ENCODE measurements at places on chromosomes 7 and 10.
A peak's percentile ranks its signal among the peaks of the same experiment; 100 is the strongest.

DNA sequence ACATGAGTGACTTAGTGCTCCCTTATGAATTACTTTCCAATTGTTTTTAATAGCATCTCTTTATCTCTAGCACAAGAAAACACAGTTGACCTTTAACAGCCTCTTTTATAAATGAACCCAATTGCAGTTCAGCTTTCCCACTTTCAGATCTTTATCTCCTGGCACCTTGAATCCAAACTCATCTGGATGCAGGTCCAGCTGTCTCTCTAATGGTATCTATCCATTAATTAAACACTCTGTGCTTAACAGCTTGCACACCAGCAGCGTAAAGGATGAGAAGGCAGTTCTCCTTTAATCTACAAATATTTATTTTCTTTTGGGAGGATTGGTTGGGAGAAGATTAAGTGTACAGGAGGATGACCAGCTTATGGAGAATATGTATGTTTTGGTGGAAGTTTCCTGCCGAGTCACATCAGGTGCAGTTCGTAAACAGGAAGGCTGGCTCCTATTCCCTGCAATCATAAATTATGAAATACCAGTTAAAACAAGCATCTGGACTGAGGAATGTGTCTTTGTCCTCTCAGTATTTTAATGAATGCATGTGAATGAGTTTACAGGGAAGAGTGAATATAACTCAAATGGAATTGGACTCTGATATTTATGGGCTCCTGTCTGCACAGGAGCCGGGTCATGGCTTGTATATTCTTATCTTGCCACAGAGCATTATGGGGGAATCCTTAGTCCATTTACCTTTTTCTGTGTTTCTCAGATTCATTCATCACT lies 232.7 kb downstream of the PHF14 start:
- no peak for DNase-seq

GRCh38 chr10:79073784-79074432 lies 5.1 kb downstream of the ZMIZ1 start:
- peak; percentile 5 for DNase-seq

GRCh38 chr10:110398419-110399105 lies 93.8 kb upstream of the SMNDC1 start:
- no peak for DNase-seq

- no peak for DNase-seq
Observed at GRCh38 chr7:102873470-102874165, 39.2 kb upstream of the LRRC17 start.

- DNase-seq: no peak
Observed at GRCh38 chr10:31706464-31707092, 222.1 kb downstream of the ARHGAP12 start.

GRCh38 chr7:1567896-1568510 lies 1.8 kb downstream of the PSMG3 start:
- DNase-seq: no peak

GRCh38 chr7:159023746-159024145 lies 120.9 kb downstream of the VIPR2 start:
- DNase-seq: no peak

DNA sequence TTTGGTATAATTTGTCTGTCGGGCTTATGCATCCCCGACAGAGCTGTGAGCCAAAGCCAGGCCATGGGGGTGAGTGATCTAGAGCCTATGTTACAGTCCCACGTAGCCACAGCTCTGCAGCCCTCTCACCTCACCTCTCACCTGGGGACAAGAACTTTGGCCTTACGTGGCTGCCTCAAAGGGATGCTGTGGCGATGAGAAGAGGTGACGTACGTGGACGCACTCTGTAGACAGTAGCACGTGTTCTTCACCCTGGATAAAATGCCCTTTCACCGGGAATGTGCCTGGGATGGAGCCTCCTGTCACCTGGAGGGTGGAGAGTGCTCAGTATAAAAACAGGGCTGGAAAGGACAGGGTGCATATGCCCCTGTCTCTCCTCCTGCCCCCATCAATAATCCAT lies 5.5 kb downstream of the HKDC1 start:
- no peak for DNase-seq

- DNase-seq: no peak
Observed at GRCh38 chr7:107404740-107405537, 64.9 kb upstream of the GPR22 start.

GRCh38 chr10:118725886-118726500 lies 28.8 kb downstream of the CACUL1 start:
- DNase-seq: no peak

DNA sequence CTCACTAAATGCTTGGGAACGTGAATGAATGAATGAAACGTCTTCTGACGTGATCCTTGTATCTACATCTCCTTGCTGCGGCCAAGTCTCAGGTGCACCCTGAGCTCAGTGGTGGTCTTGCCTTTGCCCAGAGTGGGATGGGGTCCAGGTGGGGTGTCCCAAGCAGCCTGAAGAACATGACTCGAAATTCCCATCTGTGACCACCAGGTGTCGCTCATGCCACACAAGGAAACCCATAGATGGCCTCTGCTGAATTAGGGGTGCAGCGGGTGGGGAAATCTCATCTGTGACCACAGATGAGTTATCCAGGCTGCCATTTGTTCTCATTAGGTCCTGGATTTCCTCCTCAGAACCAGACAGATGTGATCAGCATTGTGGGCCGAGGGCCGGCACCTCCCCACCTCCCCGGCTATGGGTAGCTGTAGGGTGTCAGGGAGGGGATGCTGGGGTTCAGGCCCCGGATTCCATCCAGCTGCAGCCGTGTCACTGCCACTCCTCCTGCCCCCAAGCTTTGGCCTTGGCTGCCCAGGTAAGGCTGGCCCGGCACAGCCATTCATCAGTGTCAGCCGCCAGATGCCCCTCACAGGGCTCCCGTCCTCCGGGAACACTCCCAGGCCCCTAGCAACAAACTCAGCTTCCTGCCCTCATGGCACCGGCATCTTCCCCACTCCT lies 21.0 kb upstream of the GNA12 start:
- DNase-seq: peak; percentile 58

DNA sequence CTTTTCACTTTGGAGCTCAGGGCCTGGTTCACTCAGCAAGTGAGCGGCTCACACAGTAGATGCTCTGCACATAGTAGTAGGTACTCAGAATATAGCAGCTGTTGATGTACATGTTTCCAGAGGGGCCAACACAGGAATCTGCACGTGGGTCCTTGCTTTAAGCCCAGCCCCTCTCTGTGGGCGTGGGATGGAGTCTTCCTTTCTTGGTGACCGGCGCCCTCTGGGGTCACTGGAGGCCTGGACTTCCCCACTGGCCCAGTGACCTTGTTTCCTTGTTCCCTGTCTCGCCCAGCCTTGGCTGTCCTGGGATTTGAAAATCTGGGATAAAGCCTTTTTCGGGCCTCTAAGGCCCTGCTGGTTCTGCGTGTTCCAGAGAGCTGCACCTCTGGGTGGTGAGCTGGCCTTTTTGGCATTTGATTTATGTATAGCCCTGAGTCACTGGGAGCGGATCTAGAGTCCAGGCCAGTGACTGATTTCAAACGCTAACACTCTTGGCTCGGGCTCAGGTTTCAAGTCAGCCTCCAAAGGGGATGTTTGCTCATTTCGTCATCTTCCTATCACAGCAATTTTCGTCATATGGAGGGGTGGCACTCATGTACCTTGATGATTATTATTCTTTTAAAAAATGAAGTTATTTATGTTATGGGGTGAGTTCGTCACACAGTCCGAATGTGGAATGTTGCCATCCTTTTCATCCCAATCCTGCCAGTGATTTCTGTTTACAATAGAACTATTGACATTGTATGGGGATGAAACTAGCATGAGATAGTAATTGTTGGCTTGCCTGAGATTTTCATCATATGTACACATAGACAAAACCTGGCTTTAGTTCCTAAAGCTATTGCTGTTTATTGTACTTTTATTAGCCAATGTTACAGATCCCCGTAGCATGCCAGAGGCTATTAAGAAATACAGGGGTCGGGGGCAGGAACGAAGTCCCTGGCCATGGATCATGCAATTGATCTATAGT lies 65.5 kb downstream of the CUX1 start:
- peak; percentile 76 for DNase-seq

- DNase-seq: no peak
Observed at GRCh38 chr10:18214691-18215563, 74.7 kb downstream of the CACNB2 start.

GRCh38 chr7:2872296-2872874 lies 28.3 kb upstream of the GNA12 start:
- no peak for DNase-seq

- peak; percentile 2 for DNase-seq
Observed at GRCh38 chr10:88389456-88389855, 193.7 kb downstream of the RNLS start.

GRCh38 chr7:6168477-6168868 lies 104.0 kb downstream of the CYTH3 start:
- DNase-seq: no peak

Data from NCI-H1092 treated with DMSO at 0.1 percent for 48 hours (cell line).